Thoracic aorta (tissue), 2 donors: ENCODE measurements at places on chromosomes 6 and 20. TPM values are rescaled to one million over a fixed set of nuclear protein-coding genes. Genes with fewer than 3 reads are reported as not detected.

Gene NRSN1
- total RNA-seq = not detected

Gene TRPC4AP
- 65.8 TPM for total RNA-seq

Gene FRS3
- 2.6 TPM for total RNA-seq

Gene FAM209A
- total RNA-seq = not detected

Gene SH3BGRL2
- 24.1 TPM for total RNA-seq

Gene HLA-DRB1
- 80.3 TPM for total RNA-seq

Gene TMEM170B
- 6.8 TPM for total RNA-seq
